ENCODE measurements at places on chromosomes 12 and 14.

DNA sequence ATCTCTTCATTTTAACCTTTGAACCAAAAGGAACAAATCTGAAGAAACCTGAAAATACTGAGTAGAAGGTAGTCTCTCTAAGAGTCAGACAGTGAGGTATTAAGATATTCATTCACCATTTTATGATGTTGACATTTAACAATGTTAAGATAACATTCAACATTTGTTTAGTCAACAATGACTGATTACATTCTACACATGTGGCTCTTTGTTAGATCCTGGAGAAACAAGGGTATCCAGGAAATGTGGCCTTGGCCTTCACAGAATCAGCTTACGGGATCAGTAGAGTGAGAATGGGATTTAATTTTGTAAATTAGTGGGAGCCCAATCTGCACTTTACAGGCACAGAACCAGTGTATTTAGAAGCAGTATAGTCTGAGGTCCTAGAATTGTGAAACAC lies 355.5 kb downstream of the KCNH5 start:
- no peak for DNase-seq

DNA sequence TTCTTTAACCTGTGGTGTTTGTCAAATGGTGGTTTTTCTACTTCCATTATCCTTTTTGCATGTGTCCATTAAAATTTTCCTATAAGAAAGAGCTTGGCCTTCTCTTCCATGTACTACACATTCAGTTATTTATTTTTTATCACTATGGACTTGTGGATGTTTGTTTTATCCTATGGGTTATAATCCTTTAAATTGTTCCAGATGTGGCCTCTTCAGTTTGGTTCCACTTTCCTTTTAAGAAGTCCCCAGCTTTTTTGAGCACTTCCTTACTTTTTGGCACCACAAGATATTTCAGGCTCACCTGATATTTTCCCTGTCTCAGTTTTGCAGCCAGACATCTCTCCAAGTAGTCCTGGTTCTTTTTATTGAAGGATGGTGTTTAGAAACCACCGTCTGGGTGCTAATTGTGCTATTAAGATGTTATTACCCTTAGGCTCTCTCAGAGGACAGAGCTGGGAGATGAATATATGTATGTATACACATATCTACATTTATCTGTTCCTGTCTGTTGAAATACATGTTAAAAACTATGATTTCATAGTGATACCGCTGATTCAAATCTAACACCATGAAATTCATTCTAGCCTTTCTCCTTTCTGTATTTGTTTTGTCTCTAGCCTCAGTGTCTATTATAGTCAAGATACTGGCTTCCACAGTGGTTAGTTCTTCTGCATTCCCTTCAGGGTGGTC lies 408.5 kb upstream of the RGS6 start:
- DNase-seq: no peak

- no peak for DNase-seq
Measured at GRCh38 chr14:92866181-92866752, 56.7 kb upstream of the CHGA start.

- DNase-seq: no peak
Measured at GRCh38 chr12:103821773-103822172, 19.3 kb downstream of the NT5DC3 start.

DNA sequence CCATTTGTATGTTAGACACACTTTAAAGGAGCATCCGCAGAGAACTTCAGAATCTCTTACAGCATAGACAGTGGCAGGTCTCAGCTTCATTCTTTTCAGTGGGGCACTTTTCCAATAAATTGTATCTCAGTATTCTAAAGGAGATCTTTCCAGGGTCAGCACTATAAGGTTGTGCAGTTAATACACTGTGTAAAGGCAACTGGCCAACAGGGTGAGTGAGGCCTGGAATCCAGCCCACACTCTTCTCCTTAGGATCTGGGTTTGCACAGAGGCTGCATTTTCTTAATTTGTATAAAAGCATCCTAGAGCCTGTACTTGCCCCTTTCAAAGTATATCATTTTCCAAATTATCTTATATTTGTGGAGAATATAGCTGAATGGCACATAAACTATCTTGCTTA lies 94.2 kb downstream of the MYF5 start:
- no peak for DNase-seq

- DNase-seq: no peak
Measured at GRCh38 chr12:51784688-51785087, 63.8 kb downstream of the FIGNL2 start.

DNA sequence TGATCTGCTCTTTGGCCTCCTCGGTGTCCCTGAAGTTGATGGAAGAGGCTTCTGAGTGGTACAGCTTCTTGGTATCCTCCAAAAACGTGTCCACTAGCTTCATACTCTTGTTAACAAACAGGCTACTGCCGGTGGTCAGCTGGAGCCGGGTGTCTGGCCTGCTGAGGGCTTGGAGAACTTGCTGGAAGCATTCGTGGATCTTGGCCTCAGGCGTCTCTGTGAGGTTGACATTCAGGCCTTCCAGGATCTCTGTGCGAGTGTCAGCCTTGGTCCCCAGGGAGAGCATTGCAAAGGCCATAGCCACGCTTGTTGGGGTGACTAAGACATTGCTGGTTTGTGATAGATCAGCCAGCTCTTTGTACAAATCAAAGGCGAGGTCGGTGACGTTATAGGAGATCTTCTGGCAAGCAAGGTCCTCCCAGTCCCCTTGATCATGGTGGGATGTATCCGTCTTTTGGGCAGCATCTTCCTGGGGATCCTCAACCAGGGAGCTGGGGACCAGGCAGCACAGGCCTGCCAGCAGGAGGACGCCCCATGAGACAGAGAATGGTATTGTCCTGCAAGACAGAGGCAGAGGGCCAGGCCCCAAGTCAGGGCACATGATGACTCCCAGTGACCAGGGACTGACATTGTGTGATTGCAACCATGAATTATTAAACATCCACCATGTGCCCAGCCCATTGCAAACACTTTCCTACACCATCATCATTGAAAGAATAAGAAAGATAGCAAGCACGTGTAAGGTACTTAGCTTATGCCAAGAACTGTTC lies 22.1 kb downstream of the SERPINA1 start:
- DNase-seq: no peak

DNA sequence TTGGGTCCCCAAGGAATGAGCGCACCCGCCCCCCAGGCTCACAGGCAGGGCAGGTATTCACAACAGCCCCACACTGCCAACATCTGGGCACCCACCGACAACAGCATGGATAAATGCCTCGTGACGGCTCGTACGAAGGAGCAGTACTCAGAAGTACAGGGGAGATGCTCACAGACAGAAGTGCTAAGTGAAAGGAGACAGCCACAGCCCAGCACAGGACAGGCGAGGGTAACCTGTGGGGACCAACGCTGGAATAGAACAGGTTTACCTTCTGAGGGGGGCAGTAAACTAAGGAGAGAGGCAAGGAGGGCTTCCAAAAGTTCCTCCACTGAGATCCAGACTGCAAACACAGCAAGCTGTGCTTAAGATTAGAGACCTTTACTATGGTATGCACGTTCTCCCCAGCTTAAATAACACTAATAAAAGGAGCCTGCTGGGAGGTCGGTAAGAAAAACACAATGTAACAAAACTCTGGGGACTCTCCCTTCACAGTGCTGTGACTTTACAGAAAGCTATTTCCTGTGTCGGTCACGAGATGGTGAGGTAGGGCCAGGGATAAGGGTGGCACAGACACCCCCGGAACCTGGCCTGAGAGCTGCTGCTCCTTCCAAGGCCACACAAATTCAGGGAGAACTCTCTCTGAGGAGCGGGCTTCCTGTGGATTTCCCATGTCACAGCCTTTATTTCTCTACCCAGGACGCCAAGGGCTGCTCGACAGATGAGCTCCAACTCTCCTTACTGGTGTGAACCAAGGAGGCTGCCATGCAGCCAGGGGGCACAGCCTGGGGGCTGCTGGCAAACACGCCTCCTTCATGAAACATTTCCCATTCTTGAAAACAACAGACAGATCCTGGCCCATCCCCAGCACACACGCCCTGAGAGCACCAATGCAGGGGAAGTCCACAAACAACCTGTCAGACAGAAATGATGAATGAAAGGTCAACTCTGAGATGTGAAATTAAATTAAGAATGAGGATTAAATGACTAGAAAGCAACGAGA lies 26.3 kb downstream of the SLC15A4 start:
- DNase-seq: no peak
